Fibroblast of the aortic adventitia (primary cell): ENCODE measurements at places on chromosomes 5 and 9.

DNA sequence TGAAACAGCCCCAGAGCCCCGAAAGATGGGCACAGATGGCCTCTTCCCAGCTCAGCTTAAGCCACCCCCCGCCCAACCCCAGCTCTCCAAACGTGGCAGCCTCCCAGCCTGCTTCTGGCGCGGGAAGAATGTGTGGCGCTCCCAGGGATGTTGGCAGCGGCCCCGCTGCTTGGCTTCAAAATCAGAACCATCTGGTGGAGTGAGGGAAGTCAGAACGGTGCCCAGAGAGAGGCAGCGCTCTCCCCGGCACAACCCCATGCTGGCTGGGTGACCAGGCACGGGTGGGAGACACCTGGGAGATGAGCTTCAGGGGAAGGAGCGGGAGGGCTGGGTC lies 72.7 kb upstream of the ORM1 start:
- DNase-seq: peak; percentile 90

DNA sequence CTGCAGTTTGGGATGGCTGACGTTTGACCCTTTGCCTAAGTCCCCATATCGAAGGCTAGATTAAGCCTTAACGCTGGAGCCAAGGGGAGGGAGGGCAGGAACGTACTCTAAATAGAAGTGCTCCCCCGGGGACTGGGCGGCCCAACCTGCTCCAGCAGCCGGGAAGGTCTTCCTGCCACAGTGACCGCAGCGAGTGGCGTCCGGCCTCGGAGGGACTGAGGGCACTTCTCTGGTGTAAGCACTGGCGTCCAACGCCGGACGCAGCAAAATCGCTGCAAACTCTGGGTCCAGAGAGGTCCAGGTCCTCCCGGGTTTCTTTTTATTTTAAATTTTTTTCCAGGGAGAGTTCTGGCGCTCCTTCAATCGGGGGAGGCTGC lies 505 bp upstream of the ACER2 start:
- DNase-seq: no peak

DNA sequence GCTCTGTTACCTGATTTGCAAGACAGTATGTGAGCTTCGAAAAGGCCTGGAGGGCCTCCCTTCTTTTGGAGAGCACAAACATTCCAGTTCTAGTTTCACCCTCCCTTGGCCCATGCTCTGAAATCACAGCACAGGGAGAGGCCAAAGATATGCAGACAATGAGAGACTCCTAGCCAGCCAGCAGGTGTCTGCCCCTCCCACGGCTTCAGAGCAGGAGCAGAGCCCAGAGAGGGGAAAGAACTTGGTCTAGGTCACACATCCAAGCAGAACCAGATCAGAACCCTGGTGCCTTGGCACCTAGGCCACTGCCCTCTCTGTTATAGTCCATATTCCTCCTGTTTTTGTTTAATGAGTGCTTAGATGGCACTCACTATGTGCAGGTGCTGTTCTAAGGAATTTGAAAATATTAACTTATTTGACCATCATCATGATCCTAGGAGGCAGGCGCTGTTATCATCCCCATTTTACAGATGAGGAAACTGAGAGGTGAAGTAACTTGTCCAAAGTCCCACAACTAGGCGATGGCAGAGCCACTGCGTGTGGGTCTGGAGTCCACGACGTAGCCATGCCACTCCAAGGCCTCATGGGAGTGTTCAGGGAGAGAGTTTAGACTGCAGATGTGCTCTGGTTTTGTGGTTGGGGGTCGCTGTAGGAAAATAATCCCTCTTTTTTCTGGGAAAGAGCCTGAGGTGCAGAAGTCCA lies 27.2 kb downstream of the TMOD1 start:
- DNase-seq: peak; percentile 8

DNA sequence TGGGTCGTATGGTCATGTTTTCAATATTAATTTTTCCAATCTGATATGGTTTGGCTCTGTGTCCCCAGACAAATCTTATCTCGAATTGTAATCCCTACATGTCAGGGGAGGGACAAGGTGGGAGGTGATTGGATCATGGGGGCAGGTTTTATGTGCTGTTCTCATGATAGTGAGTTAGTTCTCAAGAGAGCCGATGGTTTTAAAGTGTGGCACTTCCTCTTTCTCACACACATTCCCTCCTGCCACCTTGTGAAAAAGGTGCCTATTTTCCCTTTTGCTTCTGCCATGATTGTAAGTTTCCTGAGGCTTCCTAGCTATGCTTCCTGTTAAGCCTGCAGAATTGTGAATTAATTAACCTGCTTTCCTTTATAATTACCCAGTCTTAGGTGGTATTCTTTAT lies 309.1 kb upstream of the GRIN3A start:
- DNase-seq: no peak

- no peak for DNase-seq
Measured at GRCh38 chr9:109224751-109225150, 57.7 kb upstream of the FRRS1L start.

- DNase-seq: peak; percentile 9
Measured at GRCh38 chr9:94996641-94997040, 270.1 kb downstream of the AOPEP start.

DNA sequence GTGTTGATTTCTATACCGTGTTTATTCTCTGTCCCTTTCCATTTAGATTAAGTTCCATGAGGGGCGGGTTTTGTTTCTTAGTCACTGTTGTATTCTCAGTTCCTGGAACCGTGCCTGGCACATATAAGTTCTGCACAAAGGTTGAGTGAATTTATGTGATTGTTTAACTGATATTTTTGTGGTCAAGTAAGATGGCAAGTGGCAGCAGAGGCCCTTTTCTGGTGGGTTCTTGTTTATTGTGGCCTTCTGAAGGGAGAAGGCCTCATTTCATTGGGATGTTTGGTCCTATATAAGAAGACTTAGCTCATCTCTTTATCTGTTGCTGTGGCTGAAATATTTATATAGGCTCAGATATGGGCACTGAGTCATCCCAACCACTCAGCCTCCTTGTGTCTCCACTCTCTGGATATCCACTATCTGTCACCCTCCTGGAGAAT lies 262.5 kb downstream of the PSAT1 start:
- DNase-seq: peak; percentile 1
